Trophoblast cell (in vitro differentiated cells and primary cell): ENCODE measurements at places on chromosomes 6 and 20.

- no peaks in the 10 kb centered on the region for H3K27me3 ChIP-seq
- H3K4me3 ChIP-seq = no peak overlapping the region
- H3K4me1 ChIP-seq = peaks cover 2% of the 10 kb centered on the region
- H3K36me3 ChIP-seq = no peaks in the 10 kb centered on the region
These were observed 184.5 kb upstream of the AGPAT4 start for GRCh38 chr6:161458201-161458951.

GRCh38 chr20:25282796-25283195 lies 34.9 kb downstream of the PYGB start:
- no peaks in the 10 kb centered on the region for H3K4me1 ChIP-seq
- no peak overlapping the region for H3K4me3 ChIP-seq
- no peak overlapping the region for H3K27ac ChIP-seq
- no peaks in the 10 kb centered on the region for H3K27me3 ChIP-seq
- no peak for DNase-seq

- H3K36me3 ChIP-seq = no peaks in the 10 kb centered on the region
- H3K27ac ChIP-seq = no peak overlapping the region
- DNase-seq = peak; percentile 76
- no peak overlapping the region for H3K4me3 ChIP-seq
- H3K4me1 ChIP-seq = peaks cover 18% of the 10 kb centered on the region
- H3K27me3 ChIP-seq = no peaks in the 10 kb centered on the region
These were observed 62.2 kb upstream of the DDR1 start for GRCh38 chr6:30821862-30822784.

DNA sequence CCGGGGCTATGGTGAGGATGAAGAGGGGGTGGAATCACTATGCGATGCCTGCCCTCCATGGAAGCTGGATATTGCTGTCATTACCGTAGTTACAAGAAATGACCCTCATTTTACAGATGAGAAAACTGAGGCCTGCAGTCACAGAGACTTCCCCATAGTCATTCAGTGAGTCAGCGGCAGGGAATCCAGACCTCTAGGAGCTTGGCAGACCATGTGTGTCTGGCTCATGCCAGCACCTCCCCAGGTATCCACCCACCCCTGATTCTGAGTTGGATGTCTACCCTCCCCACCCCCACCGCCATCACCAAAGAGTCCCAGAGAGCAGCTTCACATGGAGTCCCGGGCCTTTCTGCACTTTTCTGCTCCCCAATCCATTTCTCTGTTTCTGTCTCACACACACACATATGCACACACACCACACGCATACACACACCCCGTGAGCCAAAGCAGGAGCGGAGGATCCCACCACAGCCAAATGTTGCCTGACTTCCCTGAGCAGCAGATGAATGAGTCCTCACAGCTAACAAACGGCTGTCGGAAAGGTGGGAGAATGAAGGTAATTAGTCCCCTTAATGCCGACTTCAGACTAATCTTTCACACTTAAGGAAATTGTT lies 24.8 kb downstream of the CDH22 start:
- no peak overlapping the region for H3K27ac ChIP-seq
- peak; percentile 28 for DNase-seq
- H3K4me3 ChIP-seq = no peak overlapping the region

- H3K4me3 ChIP-seq = no peak overlapping the region
- DNase-seq = no peak
- H3K27ac ChIP-seq = no peak overlapping the region
- peaks cover 28% of the 10 kb centered on the region for H3K4me1 ChIP-seq
- no peaks in the 10 kb centered on the region for H3K27me3 ChIP-seq
- peaks cover 50% of the 10 kb centered on the region for H3K36me3 ChIP-seq
These were observed 70.4 kb downstream of the TRAM2 start for GRCh38 chr6:52506476-52506875.

DNA sequence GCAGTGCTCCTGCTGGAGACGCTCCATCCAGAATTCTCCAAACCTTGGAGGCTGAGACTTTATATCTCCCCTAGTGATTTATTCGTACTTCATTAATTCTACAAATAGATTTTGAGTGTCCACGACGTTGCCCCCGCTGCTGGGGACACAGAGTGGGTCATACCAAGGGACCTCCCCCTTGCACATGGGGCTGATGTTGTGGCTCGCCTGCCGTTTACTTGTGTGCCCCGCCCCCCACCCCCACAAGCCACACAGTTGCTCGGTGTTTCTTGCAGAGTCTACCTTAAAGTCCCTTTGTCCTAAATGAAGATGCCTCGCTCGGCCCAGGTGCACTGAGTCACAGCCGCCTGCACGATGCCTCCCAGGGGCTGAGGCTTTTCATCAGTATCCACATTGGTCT lies 20.3 kb upstream of the SMOC2 start:
- no peaks in the 10 kb centered on the region for H3K4me1 ChIP-seq
- no peak overlapping the region for H3K27ac ChIP-seq
- H3K36me3 ChIP-seq = no peaks in the 10 kb centered on the region
- no peak overlapping the region for H3K4me3 ChIP-seq
- no peak for DNase-seq

GRCh38 chr6:72084992-72085569 lies 198.7 kb downstream of the RIMS1 start:
- no peak overlapping the region for H3K4me3 ChIP-seq
- H3K27ac ChIP-seq = no peak overlapping the region
- H3K36me3 ChIP-seq = no peaks in the 10 kb centered on the region
- no peaks in the 10 kb centered on the region for H3K27me3 ChIP-seq

DNA sequence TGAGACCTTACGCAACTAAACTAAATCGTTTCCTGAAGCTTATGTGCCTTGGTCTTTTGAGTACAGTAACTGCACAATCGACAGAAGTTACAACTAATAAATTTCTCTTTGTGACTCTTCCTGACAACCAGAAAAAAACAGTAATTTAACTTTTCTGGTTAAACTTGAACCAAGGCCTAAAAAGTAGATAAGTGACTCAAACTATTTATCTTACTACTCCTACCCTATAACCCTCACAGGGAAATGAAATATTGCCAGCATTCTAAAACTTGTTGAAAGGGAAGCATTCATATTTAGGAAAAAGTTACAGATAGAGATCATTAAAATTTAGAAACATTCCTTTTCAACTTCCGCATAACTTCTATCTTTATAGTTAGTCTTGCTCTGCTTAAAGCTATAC lies 1034.4 kb downstream of the EYS start:
- H3K36me3 ChIP-seq = no peaks in the 10 kb centered on the region
- no peak overlapping the region for H3K4me3 ChIP-seq

GRCh38 chr6:36986704-36987047 lies 680 bp upstream of the MTCH1 start:
- H3K4me1 ChIP-seq = peaks cover 12% of the 10 kb centered on the region
- H3K27ac ChIP-seq = peak overlapping the region; percentile 65
- DNase-seq = no peak
- peaks cover 3% of the 10 kb centered on the region for H3K36me3 ChIP-seq
- H3K4me3 ChIP-seq = peak overlapping the region; percentile 99

GRCh38 chr20:52152921-52153320 lies 38.7 kb downstream of the ZFP64 start:
- H3K36me3 ChIP-seq = peaks cover 18% of the 10 kb centered on the region
- H3K27me3 ChIP-seq = no peaks in the 10 kb centered on the region
- no peak for DNase-seq
- no peak overlapping the region for H3K4me3 ChIP-seq
- no peak overlapping the region for H3K27ac ChIP-seq

DNA sequence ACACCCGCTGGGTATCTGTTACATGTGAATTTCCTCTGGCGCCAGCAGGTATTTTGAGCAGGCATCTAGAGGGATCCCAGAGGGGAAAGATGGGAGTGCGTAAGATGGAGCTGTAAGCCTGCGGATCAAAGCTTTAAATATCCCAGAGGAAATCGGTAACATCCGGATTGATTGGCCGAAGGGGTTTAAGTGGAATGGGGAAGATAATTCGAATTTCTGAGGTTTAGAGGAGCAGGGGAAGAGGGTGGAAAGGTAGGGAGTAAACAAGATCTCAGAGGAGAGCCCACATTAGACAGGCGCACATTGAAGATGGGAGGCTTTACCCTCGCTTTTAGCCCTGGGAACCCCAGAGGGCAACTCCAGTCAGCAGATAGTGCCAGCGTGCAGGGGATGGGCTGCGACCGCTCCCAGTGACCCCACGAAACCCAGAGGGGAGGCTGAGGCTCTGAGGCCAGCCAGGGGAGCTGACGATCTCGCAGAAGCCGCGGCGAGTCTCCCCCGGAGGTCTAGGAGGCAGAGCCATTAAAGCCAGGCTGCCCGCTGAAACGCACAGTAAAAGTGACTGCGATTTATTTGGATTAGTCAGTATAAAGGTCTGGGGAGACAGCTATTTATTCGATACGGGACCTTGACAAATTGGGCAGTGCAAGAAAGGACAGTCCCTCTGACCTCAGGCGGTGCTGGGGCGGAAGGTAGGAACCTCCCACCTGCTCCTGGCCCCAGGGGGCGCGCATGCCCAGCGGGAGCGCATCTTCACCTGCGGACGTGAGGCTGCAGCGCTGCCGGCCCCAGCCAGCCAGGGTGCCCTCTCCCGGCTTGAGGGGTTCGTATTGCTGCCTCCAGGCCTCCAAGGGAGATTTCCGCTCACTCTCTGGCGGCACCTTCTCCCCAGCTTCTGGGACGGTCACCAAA lies 34.3 kb upstream of the TCF21 start:
- H3K4me1 ChIP-seq = peaks cover 3% of the 10 kb centered on the region
- no peak overlapping the region for H3K27ac ChIP-seq

GRCh38 chr20:16393297-16393696 lies 180.0 kb downstream of the KIF16B start:
- peaks cover 2% of the 10 kb centered on the region for H3K36me3 ChIP-seq
- H3K27ac ChIP-seq = no peak overlapping the region
- H3K27me3 ChIP-seq = no peaks in the 10 kb centered on the region
- DNase-seq = no peak
- no peaks in the 10 kb centered on the region for H3K4me1 ChIP-seq

DNA sequence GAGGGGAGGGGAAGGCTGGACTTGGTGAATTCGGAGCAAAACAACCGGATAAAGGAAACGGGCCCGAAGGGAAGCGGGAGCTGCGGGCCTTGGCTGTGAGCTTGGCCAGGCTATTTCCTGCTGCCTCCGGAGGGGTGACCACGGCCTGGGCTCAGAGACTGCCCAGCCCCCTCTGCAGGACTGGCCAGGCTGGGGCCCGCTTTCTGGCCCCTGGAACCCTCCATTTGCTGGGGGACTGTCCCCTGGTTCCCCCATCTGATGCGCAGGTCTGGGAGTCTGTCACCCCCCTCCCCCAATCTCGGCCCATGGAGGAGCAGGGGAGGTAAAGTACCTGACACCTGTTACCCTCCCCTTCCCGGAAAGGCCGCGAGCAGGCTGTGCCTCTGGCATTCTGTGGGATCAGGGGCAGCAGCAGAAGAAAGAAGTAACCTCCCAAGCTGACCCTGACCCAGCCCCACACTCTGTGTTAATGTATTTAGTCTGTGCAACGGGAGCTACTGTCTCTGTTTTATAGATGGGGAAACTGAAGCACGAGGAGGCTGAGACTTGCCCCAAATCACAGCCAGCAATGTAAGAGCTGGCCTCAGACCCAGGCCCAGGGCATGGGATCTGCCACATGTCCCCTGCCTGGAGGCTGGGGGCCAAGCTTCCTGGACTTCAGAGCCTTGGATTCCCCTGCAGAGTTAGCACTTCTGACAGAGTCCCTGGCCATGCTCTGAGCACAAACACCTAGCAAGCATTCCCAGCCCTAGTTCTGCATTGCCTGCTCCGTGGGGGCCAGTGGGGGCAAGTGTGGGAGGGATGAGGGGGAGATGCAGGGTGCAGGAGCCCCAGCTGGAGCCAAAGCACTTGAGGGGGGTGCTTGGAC lies 3.5 kb downstream of the C20orf204 start:
- H3K27me3 ChIP-seq = peaks cover 8% of the 10 kb centered on the region
- H3K4me1 ChIP-seq = peaks cover 36% of the 10 kb centered on the region
- no peak overlapping the region for H3K27ac ChIP-seq
- peaks cover 2% of the 10 kb centered on the region for H3K36me3 ChIP-seq
- no peak overlapping the region for H3K4me3 ChIP-seq
- DNase-seq = no peak

GRCh38 chr6:3516092-3516491 lies 59.2 kb upstream of the SLC22A23 start:
- H3K36me3 ChIP-seq = no peaks in the 10 kb centered on the region
- peaks cover 28% of the 10 kb centered on the region for H3K4me1 ChIP-seq
- no peak overlapping the region for H3K4me3 ChIP-seq
- no peak overlapping the region for H3K27ac ChIP-seq
- no peaks in the 10 kb centered on the region for H3K27me3 ChIP-seq

GRCh38 chr6:27280540-27281000 lies 31.5 kb downstream of the POM121L2 start:
- H3K36me3 ChIP-seq = no peaks in the 10 kb centered on the region
- peaks cover 3% of the 10 kb centered on the region for H3K4me1 ChIP-seq
- DNase-seq = no peak
- no peak overlapping the region for H3K4me3 ChIP-seq
- no peaks in the 10 kb centered on the region for H3K27me3 ChIP-seq

GRCh38 chr6:31736021-31736767 lies at the start of gene CLIC1:
Gene CLIC1, minus strand, starts transcription at chr6:31736530. Its CDS starts 230 bp downstream, at chr6:31736300.
- no peaks in the 10 kb centered on the region for H3K27me3 ChIP-seq
- peak; percentile 80 for DNase-seq
- H3K27ac ChIP-seq = peak within 1 kb of the TSS; percentile 95
- H3K4me1 ChIP-seq = peaks cover 30% of the 10 kb centered on the region
- H3K36me3 ChIP-seq = peaks cover 21% of the 10 kb centered on the region

GRCh38 chr6:15897063-15897876 lies 231.6 kb upstream of the MYLIP start:
- no peaks in the 10 kb centered on the region for H3K27me3 ChIP-seq
- no peak overlapping the region for H3K4me3 ChIP-seq
- H3K4me1 ChIP-seq = peaks cover 3% of the 10 kb centered on the region
- H3K27ac ChIP-seq = no peak overlapping the region

DNA sequence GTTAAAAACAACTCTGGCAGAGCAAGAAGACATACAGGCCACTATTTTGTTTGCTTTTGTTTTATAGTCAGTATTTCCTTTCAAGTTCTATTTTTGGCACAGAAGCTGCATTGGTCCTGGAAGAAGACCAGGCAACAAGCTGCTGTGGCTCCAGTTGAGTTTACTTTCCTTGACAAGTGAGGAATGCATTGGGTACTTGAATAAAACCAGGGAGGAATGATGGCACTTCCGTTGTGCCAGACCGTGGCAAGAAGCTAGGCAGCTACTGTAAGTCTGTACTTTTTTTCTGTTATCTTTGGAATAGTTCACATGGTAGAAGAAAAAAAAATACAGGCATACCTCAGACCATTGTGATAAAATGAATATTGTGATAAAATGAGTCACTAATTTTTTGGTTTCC lies 66.3 kb downstream of the NCOA3 start:
- peaks cover 7% of the 10 kb centered on the region for H3K36me3 ChIP-seq
- H3K27ac ChIP-seq = no peak overlapping the region
- DNase-seq = no peak

GRCh38 chr6:71414486-71414885 lies 125.9 kb downstream of the OGFRL1 start:
- no peaks in the 10 kb centered on the region for H3K27me3 ChIP-seq
- no peaks in the 10 kb centered on the region for H3K4me1 ChIP-seq
- no peak for DNase-seq
- H3K27ac ChIP-seq = no peak overlapping the region
- H3K36me3 ChIP-seq = peaks cover 8% of the 10 kb centered on the region

- peak; percentile 38 for DNase-seq
- no peak overlapping the region for H3K4me3 ChIP-seq
- no peak overlapping the region for H3K27ac ChIP-seq
- H3K27me3 ChIP-seq = no peaks in the 10 kb centered on the region
- H3K36me3 ChIP-seq = no peaks in the 10 kb centered on the region
These were observed 69.0 kb upstream of the STXBP5 start for GRCh38 chr6:147135211-147135681.

GRCh38 chr6:40390144-40390800 lies 196.9 kb downstream of the LRFN2 start:
- H3K27ac ChIP-seq = no peak overlapping the region
- no peaks in the 10 kb centered on the region for H3K4me1 ChIP-seq
- no peak for DNase-seq
- H3K4me3 ChIP-seq = no peak overlapping the region
- H3K27me3 ChIP-seq = no peaks in the 10 kb centered on the region
